ENCODE measurements at places on chromosomes 16 and 17.
A peak's percentile ranks its signal among the peaks of the same experiment; 100 is the strongest.

- DNase-seq: peak; percentile 58
Measured at GRCh38 chr16:68786685-68787418, 49.8 kb downstream of the CDH1 start.

DNA sequence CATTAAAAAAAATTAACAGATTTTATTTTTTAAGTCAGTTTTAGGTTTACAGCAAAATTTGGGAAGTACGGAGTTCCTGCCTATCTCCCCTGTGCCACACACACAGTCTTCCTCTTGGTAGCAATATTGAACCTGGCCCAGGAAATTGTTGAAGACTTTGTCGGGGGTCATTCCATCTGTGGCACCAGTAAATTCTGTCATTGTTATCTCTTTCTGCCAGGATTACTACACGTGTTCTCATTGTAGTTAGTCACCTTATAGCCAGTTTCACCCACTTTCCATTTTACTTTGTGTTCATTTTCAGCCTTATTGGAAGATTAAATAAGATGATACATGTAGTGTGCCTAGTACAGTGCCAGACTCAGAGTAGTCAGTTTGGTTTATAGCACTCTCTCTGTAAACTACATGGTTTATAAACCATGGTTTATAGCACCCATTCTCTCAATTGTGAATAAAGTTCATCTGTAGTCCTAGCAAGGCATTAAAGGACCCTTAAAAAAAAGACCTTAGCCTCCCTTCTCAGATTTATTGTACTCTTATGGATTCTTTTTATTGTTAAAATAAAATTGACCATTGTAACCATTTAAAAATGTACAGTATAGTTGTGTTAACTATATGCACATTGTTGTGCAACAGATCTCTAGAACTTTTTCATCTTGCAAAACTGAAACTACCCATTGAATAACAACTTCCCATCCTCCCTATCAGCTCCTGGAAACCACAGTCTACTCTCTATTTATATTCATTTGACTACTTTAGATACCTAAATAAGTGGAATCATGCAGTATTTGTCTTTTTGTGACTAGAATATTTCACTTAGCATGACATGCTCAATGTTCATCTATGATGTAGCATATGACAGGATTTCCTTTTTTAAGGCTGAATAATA is 36.1 kb downstream of the NLK start:
- no peak for DNase-seq

- no peak for DNase-seq
Measured at GRCh38 chr17:21510686-21511362, 134.7 kb downstream of the KCNJ12 start.

DNA sequence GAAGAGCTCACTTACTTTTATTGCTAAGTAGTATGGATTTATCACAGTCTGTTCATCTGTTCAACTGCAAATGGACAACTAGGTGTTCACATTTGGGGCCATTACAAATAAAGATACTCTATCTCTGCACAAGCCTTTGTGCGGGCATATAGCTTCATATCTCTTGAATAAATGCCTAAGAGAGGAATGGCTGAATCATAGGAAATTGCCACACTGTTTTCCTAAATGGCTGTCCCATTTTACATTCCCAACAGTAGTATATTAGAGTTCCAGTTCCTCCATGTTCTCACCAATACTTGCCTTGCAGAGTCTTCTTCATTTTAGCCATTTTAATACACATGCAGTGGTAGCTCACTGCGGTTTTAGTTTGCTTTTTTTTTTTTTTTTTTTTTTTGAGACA is 20.5 kb downstream of the NSMCE1 start:
- no peak for DNase-seq

GRCh38 chr16:67552476-67552875 is 9.8 kb upstream of the CTCF start:
- DNase-seq: peak; percentile 74

GRCh38 chr17:40025991-40026815 is 11.0 kb downstream of the CSF3 start:
- peak; percentile 56 for DNase-seq

- DNase-seq: no peak
Measured at GRCh38 chr17:7676533-7676932, 10.8 kb downstream of the TP53 start.

GRCh38 chr17:6135996-6136395 is 65.8 kb downstream of the WSCD1 start:
- no peak for DNase-seq

DNA sequence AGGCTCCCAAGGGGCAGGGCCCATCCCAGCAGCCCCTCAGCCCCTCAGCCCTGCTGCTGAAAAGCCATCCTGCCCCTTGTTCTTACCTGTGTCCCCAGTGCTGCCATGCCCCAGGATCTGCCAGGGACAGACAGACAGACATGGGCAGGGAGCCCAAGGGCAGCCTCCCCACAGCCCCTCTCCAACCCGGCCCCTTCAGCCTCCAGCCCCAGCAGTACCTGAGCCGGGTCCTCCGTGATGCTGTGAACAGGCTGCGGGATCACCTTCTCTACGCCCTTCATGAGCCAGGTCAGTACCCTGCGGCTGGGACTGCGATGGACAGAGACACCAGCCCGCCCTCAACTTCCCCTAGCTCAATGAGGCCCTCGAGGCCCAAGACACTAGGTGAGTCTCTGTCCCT is 8.2 kb downstream of the CNGB1 start:
- DNase-seq: no peak

GRCh38 chr17:13646411-13646810 is 44.7 kb upstream of the HS3ST3A1 start:
- DNase-seq: no peak

- DNase-seq: no peak
Measured at GRCh38 chr16:31271621-31272190, 11.9 kb downstream of the ITGAM start.

DNA sequence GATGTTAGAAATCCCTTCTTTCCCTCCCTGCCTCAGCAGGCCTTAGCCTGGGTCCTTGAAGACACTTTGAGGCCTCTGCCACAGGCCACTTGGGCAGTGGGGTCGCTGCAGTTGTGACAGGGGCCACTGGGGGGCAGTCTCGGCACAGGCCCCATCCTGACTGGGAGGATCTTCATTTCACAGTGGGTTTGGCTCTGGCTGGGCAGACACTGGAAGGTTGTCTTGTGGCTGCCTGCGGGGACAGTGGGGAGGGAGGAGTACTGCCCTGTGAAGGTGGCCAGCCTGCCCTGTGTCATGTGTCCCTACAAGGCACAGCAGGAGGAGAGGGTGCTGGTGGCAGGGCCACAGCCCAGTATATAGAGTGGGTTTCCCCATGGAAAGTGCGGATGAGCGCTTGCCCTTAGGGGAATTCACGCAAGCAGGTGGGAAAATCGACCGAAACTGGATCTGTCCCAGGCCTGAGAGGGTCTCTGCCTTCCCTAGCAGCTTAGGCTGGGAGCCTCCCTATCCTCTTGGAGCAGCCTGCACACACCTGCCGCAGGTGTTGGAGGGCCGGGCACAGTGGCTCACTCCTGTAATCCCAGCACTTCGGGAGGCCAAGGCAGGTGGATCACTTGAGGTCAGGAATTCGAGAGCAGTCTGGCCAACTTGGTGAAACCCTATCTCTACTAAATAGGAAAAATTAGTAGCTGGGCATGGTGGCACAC is 28.8 kb downstream of the GINS2 start:
- peak; percentile 56 for DNase-seq

DNA sequence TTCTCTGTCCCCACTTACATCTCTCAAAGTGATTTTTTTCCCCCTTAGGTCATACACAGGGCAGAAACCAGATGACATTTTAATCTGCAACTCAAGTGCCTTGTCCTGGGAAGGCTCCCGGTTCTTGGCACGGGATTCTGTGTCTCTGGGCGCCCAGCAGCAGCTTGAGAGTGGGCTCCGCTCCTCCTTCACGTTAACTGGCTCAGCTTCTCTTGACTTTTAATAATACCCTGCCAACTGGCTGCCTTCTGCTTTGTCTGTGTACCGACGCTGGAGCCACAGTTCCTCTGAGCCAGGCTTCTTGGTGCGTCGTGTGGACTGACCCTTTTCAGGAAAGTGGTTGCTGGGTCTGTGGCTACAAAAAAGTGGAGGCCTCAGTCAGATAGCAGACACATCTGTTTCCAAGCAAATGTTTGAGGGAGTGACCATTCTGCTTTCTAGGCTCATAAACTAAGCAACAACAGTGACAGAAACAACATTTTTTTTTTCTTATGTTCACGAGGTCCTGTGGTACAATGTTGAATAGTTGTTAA is 64.9 kb downstream of the IRF8 start:
- DNase-seq: no peak

DNA sequence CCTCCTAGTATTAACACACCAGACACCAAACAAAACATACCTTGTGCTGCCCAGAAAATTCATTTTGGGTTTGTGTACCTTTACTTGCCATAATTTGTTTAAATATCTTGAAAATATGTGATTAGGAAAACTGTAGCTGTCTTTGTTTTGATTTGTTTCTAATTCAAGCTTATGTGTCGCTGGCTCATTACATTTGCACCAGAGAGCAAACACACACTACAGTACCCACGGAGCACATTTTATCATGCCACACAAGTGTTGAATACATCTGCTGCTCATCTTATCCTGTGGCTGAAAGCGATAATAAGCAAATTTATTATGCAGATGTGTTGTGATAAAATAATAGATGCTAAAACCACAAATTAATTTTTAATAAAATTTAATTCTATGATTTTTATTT is 63.1 kb downstream of the SPAG9 start:
- DNase-seq: no peak

DNA sequence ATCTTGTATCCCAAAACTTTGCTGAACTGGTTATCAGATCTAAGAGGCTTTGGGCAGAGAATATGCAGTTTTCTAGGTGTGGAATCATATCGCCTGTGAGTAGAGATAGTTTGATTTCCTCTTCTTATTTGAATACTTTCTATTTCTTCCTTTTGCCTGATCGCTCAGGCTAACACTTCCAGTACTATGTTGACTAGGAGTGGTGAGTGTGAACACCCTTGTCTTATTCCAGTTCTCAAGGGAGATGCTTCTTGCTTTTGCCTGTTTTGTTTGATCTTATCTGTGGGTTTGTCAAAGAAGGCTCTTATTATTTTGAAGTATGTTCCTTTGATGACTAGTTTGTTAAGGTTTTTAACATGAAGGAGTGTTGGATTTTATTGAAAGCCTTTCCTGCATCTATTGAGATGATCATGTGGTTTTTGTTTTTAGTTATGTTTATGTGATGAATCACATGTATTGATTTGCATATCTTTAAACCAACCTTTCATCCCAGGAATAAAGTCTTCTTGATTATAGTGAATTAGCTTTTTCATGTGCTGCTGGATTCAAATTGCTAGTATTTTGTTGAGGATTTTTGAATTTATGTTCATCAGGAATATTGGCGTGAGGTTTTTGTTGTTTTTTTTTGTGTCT is 17.0 kb upstream of the CCL13 start:
- no peak for DNase-seq

DNA sequence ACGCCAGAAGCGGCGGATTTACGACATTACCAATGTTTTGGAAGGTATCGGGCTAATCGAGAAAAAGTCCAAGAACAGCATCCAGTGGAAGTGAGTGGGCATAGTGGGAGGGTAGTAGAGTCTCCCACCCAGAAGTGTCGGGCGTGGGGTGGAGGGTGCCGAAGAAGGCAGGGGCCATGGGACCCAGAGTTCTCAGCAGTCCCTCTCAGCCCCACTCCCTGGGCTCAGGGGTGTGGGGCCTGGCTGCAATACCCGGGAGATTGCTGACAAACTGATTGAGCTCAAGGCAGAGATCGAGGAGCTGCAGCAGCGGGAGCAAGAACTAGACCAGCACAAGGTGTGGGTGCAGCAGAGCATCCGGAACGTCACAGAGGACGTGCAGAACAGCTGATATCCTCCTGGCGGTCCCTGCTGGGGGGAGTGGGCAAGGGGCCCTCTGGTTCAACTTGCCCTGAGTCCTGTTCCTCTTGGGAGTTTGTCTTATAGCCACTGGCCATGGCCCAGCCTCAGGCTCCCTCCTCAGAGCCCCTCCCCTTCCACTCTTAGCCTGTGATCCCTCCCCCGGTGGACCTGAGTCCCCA is 916 bp downstream of the E2F4 start:
- DNase-seq: no peak

- DNase-seq: no peak
Measured at GRCh38 chr16:61797961-61798507, 238.2 kb downstream of the CDH8 start.

DNA sequence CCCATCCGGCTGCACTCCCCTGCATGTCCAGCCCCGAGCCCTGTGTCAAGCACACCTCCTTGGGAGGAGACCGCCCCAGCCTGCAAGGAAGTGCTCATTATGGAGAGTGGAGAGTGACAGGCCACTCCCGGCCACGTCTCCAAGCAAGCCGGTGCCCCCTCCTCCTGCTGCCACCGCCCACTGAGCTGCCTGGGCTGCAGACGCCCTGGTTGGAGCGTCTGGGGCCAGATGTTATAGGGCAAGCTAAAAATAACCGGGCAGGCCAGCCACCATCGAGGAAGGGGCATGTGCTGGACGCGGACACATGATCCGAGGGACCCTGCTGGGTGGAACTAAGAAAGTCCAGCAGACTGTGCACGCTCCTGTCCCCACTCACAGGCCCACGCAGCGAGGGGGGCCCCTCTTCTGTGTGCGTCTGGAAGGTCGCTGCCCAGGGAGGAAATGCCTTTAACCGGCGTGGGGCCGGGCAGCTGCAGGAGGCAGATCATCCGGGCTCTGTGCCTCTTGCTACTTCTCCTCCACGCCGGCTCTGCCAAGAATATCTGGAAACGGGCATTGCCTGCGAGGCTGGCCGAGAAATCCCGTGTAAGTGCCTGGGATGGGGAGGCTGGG is at the start of gene WFDC1:
Gene WFDC1 (plus strand): TSS at position 348 of the 612 bp plus-strand sequence. CDS start 94 bp downstream, at position 442.
- DNase-seq: no peak

DNA sequence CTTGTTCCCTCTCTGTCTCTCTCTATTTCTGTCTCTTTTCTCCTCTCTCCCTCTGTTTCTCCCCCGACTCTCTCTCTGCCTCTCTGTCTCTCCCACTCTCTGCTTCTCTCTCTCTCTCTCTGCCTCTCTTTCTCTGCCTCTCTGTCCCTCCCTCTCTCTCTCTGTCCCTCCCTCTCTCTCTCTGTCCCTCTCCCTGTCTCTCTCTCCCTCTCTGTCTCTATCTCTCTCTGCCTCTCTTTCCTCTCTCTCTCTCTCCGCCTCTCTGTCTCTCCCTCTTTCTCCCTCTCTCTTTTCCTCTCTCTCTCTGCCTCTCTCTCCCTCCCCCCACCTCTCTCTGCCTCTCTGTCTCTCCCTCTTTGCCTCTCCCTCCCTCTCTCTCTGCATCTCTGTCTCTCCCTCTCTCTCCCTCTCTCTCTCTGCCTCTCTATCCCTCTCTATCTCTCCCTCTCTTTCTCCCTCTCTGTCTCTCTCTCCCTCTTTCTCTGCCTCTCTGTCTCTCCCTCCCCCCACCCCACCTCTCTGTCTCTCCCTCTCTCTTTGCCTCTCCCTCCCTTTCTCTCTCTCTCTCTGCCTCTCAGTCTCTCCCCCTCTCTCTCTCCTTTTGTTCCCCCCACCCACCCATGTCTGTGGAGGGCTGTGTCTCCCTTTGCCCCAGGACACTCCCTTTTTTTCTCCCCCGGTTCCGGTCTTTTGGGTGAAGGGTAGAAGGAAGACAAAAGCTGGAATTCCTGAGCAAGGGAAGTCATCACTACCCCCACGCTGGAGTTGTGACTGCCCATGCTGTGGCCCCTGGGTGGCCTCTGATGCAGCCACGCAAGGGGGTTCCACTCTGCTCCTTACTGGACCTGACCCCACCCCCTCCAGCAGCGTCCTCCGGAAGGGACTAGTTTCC is 27.1 kb upstream of the MGAT5B start:
- no peak for DNase-seq

GRCh38 chr17:81640011-81640410 is 3.0 kb downstream of the TSPAN10 start:
- DNase-seq: no peak

GRCh38 chr16:25217112-25217511 is 365 bp downstream of the AQP8 start:
- DNase-seq: no peak

Data from SHP77 treated with DMSO at 0.1 percent for 48 hours (cell line).